ENCODE measurements at places on chromosomes 3 and 15. TPM values are rescaled to one million over a fixed set of nuclear protein-coding genes. Genes with fewer than 3 reads are reported as not detected.

- H3K36me3 ChIP-seq, result no peaks in the 10 kb centered on the region
- no peaks in the 10 kb centered on the region for H3K27me3 ChIP-seq
- no peak overlapping the region for H3K4me3 ChIP-seq
- H3K27ac ChIP-seq, result no peak overlapping the region
- DNase-seq, result no peak
Observed at GRCh38 chr3:177626045-177626444, 428.8 kb upstream of the TBL1XR1 start.

The MESP2 gene
- total RNA-seq, result 0.47 TPM

- H3K36me3 ChIP-seq, result no peaks in the 10 kb centered on the region
- H3K27me3 ChIP-seq, result peaks cover under 1% of the 10 kb centered on the region
- DNase-seq, result peak; percentile 72
- no peak overlapping the region for H3K4me3 ChIP-seq
Observed at GRCh38 chr3:155382396-155383042, 89.0 kb upstream of the STRIT1 start.

The AADACL2 gene
- total RNA-seq, result not detected

The ALDH1L1 gene
- 1.5 TPM for total RNA-seq

- no peak for DNase-seq
- H3K27ac ChIP-seq, result no peak overlapping the region
- no peaks in the 10 kb centered on the region for H3K27me3 ChIP-seq
- no peaks in the 10 kb centered on the region for H3K4me1 ChIP-seq
- no peaks in the 10 kb centered on the region for H3K36me3 ChIP-seq
Observed at GRCh38 chr3:105402287-105402801, 35.6 kb downstream of the ALCAM start.
